ENCODE measurements at places on chromosomes 12 and 14.
A peak's percentile ranks its signal among the peaks of the same experiment; 100 is the strongest.

- no peak for DNase-seq
These were observed 27.8 kb upstream of the FBXO34 start for GRCh38 chr14:55243386-55243785.

- DNase-seq: no peak
These were observed 12.2 kb upstream of the SPTB start for GRCh38 chr14:64891839-64892375.

DNA sequence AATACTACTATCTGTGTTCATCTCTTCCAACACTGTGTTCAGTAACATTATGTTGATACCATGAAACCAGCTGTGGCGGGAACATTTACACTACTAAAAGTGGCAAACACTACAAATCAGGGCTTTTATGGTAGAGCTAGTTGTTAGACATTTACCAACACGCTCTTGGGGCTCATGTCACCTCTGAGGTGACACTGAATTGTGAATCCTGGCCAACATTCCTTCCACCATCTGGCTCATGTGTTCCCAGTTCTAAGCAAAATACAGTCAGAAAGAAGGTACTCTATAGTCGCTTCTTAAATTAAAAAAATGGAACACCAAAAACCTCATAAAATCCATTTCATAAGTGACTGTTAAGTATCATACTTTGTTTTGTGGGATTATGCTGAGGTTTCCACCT is 436.6 kb downstream of the FUT8 start:
- DNase-seq: no peak

- DNase-seq: no peak
These were observed 46.9 kb upstream of the DYNC1H1 start for GRCh38 chr14:101917413-101918017.

DNA sequence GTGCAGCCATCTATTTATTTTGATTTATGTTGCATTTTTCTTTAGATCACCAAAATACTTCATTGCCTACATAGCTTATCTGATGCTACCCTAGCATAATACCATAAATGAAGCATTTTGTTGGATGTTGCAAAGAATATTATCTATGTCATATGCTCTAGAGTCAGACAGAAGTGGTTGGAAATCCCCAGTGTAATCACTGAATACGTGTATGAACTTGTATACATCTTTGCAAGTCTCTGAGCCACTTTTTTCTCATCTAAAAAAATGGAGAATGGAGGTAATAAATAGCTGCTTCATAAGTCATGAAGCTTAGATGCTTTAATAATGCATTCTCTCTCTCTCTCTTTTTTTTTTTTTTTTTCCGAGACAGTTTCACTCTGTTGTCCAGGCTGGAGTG is 18.5 kb downstream of the EVL start:
- no peak for DNase-seq

GRCh38 chr14:60723116-60723906 is 840 bp downstream of the SIX4 start:
- no peak for DNase-seq

GRCh38 chr14:39768589-39768988 is 336.4 kb upstream of the FBXO33 start:
- no peak for DNase-seq

DNA sequence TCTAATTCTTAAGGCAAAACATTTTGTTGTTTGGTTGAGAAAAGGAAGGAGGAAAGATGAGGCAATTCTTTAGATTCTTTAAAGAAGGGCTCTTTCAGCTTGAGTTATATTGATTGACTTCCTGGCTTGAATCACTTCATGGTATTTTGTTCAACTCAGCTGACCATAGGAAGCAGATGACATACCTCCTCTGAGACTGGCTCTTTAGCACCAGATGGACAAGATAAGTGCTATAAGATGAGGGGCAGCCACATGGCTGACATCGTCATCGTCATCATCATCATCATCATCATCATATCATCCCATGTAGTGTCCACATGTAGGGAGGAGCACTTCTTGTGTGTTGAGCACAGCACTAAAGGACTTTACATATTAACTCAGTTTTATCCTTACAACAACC is 81.3 kb downstream of the SSPN start:
- no peak for DNase-seq

GRCh38 chr14:99605299-99605961 is 1.4 kb upstream of the CCDC85C start:
- DNase-seq: peak; percentile 70

Measured in stimulated activated CD4-positive, alpha-beta T cell treated with anti-CD3 and anti-CD28 coated beads, TNF-alpha, amount 100 ng/mL, for 24 hours (primary cell).